ENCODE measurements at places on chromosomes 7 and 10. TPM values are rescaled to one million over a fixed set of nuclear protein-coding genes. Genes with fewer than 3 reads are reported as not detected.

The NUTM2B gene
- total RNA-seq: 0.54 TPM

The PRSS37 gene
- not detected for total RNA-seq

The SMO gene
- total RNA-seq: 0.56 TPM

The HKDC1 gene
- 0.05 TPM for total RNA-seq

The ST8SIA6 gene
- total RNA-seq: not detected

The ABCC2 gene
- 1.3 TPM for total RNA-seq

The TEX36 gene
- not detected for total RNA-seq

The CYP2C8 gene
- not detected for total RNA-seq

The LRRTM3 gene
- total RNA-seq: not detected

The DGKB gene
- not detected for total RNA-seq

The SNX8 gene
- 40.8 TPM for total RNA-seq

The MEOX2 gene
- not detected for total RNA-seq
